Mucosa of gallbladder (tissue), 1 donor: ENCODE measurements at places on chromosomes 5 and 9. TPM values are rescaled to one million over a fixed set of nuclear protein-coding genes. Genes with fewer than 3 reads are reported as not detected.

The CCNI2 gene
- 8.4 TPM for total RNA-seq

The SKIC3 gene
- total RNA-seq, result 57.4 TPM

The GNPDA1 gene
- 28.7 TPM for total RNA-seq

DNA sequence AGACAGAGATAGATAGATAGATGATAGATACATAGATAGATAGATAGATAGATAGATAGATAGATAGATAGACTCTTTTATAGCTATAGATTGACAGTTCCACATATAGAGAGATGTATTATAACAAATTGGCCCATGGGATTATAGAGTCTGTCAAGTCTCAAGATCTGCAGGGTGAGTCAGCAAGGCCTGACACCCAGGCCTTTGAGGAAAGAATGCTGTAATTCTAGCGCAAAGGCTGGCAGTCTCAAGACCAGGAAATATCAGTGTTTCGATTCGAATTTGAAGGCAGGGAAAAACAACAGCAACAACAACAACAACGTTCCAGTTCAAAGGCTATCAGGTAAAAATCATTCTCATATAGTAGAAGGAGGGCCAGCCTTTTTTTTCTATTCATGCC is 339.2 kb upstream of the CDH9 start:
- DNase-seq, result no peak

DNA sequence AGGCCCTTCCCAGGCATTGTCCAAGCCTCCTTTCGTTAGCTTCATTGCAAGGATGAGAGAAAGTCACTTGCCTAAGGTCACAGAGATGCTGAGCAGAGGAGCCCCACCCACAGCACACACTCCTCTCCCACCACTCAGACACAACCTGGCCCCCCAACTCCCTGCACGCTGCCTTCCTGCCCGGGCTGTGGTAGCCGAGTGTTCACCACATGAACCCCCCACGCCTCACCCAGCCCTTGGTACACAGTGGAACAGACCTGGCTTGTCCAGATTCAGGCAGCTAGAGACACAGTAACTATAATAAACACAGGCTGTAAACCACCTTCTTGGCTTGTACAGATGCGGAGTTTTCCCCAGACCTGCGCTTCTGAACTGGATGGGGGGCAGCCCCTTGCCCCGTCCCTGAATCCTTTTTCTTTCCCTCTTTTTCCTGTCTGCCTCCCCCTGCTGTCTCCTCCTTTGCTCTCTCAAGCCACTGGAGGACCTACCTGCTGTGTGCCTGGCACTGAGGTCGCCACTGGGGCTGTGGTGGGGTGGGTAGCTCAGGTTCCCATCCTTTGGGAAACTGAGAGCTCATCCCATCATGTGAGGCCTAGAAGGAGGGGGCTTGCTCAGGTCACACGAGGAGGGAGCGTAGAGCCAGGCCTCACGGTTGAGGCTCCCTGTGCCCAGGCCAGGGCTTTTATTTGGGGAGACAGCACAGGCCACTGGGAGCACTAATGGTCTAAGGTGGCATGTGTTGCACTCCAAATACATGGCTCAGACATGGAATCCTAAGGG is 55.7 kb upstream of the SYNPO start:
- DNase-seq, result no peak
